ENCODE measurements at places on chromosomes 6 and 20.

DNA sequence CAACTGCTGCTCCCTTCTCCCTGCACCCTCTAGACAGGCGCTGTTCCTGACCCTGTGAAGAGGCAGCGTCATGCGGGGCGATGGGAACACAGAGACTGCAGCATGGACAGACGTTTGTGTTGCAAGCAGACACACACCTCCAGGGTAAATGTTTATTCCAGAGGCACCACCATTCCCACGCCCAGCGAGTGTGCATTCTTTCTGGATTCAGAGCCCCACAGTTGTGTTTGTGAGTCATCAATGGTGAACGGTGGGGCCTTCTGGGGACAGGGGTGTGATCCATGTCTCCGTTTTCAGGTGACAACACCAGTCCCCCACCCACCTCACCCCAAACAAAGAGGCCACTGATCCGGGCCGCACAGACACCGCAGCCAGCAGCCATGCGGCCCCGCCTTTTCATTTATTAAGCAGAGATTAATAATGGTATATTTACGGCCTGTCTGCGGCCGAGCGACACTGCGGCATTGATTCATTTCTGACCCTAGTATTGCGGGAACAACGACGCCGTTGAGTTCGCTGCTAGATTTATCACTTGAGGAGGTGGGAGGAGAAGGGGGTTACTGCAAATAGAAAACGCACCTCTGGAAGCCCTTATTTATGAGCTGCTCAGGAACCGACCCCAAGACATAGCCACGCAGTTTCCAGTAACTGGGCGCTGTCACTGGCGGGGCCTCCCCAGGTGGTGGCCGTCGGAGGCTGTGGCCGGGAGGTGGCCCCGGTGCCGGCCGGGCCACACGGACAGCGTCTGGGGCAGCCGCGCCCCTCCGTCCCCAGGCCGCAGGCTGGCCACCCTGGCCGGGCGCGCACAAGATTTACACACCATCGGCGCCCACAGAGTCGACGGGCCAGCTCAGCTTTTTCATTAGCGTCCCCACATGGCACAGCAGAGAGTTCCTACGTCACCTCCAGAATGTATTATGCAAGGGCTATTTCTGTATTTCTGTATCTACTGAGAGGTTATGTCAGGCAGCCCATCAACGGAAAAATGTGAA lies 367.6 kb downstream of the THBS2 start:
- DNase-seq, result no peak

DNA sequence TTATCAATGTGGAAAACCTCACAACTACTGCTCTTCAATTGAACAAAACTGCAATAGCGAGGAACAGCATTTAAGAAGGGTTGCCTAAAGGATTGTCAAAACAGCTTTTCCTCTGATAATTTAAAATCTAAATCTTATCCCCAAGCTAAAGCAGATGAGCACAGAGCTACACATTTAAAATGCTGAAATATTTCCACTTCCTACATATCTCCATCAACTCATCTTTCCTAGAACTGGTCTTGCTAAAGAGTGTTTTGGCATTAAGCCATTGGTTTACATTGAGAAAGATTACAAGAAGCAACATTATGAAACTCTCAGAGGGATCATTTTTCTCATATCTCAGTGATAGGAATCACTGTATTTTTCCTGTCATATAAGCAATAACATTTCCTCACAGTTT lies 3.6 kb downstream of the OR10C1 start:
- no peak for DNase-seq

GRCh38 chr6:14193524-14193923 lies 76.0 kb downstream of the CD83 start:
- DNase-seq, result no peak

DNA sequence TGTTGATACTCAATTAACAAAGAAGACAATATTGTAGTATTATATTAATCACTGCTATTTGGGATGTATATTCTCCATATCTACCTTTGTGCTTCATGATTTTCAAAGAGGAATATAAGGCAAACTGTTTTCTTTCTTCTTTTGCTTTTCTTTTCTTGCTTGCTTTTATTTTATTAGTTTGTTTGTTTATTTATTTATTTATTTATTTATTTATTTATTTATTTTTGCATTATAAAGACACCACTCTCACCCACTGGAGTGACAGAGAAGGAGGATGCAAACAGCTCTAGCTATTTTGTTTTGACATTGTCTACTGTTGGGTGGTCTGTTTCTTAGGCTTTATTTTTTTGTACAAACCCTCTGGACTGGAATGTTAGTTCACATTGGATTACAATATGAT lies 1352.7 kb downstream of the HACE1 start:
- DNase-seq, result no peak

DNA sequence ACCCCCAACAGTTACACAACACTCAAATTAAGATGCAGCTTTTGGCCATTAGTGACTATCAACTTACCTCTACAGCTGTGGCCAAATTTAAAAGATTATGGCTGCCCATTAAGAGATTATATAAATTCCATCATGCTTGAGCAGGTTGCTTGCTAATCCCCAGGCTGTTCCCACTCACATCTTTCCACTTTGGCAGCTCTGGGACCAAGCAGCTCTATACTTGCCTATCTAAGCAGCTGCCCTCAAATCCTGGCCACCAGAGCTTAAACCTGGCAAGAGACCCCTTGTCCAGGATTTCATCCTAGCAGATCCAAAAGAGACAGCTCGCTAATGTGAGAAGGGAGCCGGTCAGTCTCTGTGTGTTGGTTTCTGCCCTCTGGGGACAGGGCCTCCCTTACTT lies 127.9 kb downstream of the SLC23A2 start:
- no peak for DNase-seq

DNA sequence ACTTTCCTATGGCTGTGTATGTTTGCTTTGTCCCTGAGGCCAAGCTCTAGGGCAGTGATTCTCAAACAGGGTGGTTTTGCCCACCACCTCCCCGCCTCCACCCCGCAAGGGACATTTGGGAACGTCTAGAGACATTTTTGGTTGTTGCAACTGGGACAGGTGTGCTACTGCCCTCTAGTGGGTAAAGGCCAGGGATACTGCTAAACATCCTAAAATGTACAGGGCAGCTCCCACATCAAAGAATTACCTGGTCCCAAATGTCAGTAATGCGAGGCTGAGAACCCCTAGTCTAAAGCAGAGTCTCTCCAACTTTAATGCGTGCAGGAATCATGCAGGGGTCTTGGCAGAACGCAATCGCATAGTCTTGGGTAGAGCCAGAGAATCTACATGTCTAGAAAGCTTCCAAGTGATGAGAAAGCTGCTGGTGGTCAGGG lies 5.1 kb downstream of the KCNS1 start:
- DNase-seq, result peak; percentile 27

GRCh38 chr20:3081641-3082040 lies 2.9 kb downstream of the AVP start:
- DNase-seq, result no peak

- DNase-seq, result no peak
Observed at GRCh38 chr6:162179196-162179951, 548.2 kb downstream of the PRKN start.

DNA sequence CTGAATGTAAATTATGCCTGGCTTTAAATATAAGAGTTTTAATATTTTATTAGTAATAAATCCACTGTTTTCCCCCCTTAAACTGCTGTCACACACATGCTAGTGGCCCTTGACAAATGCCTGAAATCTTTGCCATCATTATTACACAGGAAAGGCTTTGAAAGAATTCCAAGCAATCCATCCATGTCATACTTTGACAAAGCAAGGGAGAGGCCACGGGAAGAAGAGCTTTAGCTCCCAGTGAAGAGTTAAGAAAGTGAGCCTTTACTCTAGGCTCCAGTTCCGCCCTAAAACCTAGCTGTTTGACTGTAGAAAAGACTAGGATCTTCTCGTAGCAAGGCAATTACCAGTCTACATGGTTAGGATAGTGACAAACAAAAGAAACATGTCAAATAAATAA lies 147.9 kb downstream of the GMDS start:
- no peak for DNase-seq

DNA sequence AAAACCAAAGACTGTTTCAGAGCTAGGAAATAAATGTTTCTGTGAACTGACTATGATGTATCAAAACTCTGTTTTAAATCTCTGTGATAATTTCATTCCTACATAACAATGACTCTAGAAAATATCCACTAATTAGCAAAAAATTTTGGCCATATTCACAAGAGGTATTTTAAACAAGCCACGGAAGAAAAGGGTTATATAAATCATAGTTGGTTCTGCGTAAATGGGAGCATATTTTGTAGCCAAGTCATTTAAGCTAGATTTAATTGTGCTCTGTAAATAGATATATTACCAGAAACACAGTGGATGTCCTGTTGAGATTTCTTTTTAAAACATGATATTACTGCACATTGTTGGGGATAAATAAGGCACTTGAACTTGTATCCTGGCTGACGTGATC lies 416.5 kb upstream of the PLCB4 start:
- DNase-seq, result no peak

DNA sequence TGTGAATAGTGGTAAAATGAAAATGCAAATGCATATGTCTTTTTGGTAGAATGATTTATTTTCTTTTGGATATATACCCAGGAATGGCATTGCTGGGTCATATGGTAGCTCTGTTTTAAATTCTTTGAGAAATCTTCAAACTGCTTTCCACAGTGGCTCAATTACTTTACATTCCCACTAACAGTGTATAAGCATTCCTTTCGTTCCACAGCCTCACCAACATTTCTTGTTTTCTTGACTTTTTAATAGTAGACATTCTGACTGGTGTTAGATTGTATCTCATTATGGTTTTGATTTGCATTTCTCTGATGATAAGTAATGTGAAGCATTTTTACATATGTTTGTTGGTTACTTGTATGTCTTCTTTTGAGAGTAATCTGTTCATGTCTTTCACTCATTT lies 144.0 kb downstream of the SIM1 start:
- no peak for DNase-seq

- no peak for DNase-seq
Observed at GRCh38 chr6:55902796-55903195, 27.4 kb upstream of the BMP5 start.

DNA sequence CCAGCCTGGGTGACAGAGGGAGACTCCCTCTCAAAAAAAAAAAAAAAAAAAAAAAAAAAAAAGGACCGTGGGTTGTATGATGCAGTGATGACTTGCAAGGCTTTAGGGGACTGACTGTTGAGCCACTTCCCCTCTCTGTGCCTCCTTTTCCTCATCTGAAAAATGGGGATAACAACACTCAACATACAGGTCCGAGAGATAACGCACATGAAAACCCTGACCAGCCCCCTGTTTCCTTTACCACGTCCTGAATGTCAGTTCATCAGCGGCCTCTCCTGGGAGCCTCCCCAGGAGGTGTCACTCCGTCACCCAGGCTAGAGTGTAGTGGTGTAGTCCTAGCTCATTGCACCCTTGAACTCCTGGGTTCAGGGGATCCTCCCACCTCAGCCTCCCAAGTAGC lies 3.9 kb downstream of the SLA2 start:
- DNase-seq, result no peak

DNA sequence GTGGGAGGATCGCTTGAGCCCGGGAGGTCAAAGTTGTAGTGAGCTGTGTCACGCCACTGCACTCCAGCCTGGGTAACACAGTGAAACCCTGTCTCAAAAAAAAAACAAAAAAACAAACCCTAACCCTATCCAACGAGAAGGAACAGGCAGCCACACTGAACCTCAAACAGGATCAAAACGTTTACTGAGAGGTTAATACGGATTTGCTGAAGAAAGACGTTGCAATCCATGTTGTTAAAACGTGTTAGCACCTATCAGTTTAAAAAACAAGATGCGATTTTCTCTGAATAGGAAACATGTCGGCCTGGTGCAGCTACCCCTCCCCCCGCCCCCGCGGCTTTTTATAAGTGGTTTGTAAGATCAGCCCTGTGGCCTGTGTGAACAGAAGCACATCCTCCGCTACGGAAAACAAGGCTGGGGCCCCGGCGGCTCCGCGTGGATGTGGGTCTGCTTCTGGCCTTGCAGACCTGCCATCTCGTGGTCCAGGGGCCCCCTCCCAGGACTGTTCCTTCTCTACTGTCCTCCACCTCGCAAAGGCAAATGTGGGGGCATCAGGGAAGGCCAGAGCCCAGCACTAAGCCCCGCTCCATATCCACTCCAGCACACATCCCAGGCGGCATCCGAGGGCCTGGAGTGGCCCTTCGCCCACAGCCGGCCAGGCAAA lies 11.4 kb downstream of the SLC2A4RG start:
- no peak for DNase-seq

DNA sequence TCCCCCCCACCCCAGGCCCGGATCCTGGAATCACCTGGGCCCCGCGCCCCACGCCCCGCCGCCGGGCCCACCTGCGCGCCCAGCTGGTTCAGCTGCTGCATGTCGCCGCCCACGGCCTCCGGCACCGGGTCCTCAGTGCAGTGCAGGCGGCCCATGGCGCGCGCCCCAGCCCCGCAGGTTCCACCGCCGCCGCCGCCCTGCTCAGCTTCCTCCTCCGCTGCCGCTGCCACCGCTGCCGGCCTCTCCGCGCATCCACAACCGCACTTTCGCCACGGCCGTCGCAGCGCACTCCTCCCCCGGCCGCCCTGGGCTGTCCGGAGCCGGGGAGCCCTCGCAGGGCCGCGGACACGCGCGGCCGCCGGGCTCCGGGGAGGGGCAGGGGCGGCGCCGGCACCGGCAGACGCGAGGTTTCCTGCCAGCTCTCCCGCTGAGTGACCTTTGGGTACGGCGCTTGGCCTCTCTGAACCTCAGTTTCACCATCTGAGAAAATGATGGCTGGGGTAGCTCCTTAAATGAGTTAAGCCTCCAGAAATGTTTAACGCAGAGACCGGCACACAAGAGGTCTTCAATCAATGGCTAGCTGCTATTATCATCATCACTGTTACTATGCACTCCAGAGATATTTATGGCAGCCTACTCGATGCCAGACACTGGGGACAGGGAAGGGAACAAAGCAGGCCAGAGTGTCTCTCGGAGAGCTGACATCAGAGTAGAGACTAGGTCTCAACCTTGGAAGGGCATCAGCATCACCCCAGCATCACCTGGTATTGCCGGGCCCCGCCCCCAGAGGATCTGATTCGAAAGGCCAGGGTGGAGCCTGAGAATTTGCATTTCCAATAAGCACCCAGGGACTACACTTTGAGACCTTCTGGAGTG lies at the start of gene COMMD7:
Gene COMMD7, minus strand, starts transcription at position 231 of the 876 bp plus-strand sequence. Its CDS starts 76 bp downstream, at position 155.
- DNase-seq, result no peak

GRCh38 chr6:137737836-137738596 lies 129.0 kb upstream of the TNFAIP3 start:
- no peak for DNase-seq

GRCh38 chr20:45346851-45347250 lies 1.4 kb downstream of the SDC4 start:
- DNase-seq, result no peak

DNA sequence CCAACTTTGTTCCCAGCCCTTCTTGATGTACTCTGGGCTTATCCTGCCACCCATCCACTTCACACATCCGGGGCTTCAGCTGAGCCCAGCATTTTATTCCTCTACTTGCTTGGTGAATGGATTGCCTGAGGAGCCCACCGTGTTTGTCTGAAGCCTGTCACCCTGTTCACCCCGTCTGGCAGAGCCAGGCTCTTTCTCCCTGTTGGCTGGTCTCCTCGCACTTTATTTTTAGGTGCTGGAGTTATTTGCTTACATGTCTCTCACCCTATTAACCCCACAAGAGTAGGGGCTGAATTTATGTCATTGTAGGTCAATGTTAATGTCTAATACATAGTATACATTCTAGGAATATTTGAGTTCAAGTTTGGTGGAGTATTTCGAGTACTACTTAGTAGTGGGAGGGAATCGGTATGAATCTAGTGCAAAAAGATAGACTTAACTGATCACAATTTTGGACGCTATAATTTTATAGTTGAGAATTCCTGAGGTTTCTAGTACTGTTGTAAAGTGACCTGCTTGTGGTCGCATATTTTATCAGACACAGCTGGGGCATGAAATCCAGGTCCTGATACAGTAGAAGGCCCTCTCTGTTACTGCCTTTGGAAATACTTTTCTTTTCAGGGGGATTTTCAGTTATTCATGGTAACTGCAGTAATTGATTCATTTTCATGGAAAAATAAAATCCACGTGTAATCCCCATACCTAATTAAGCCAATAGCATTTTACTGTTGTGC lies 10.8 kb downstream of the JARID2 start:
- DNase-seq, result no peak
